ENCODE measurements at places on chromosomes 5 and 9.

DNA sequence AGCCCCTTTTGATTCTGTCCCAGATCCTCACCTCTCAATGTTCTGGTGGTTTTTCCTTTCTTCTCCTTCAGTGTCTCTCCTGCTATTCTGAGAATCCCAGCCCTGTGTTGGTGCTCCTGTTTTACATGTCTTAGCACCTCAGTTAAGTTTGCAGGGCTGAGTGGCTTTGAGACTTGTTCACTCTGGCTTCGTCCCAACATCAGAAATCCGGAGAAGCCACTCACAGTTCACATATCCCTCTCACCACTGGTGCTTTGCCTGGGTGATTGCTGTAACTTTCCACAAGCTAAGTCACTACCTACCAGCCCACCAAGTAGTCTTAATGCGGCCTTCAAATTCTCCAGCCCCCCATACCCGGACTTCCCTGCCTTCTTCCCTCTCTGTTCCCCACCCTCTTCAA, 40.2 kb downstream of the CYFIP2 start:
- DNase-seq = no peak

DNA sequence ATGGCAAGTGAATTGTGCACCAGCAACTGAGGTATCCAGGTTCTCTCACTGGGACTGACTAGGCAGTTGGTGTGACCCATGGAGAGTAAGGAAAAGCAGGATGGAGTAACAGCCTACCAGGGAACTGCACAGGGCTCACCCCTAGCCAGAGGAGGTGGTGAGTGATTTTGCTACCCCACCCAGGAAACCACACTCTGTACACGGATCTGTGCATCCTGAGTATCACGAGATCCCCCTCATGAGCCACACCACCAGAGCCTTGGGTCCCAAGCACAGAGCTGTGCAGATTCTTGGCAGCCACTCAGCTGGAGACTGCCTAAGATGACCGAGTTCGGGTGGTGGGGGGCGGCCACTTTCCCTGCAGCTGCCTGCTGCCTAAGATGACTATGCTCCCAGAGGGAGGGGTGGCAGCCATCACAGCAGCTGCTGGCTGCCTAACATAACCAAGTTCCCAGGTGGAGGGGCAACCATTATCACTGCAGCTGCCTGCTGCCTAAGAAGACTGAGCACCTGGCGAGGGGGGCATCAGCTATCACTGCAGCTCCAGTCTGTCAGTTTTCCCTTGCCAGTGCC, 48.4 kb upstream of the EFNA5 start:
- DNase-seq = no peak

DNA sequence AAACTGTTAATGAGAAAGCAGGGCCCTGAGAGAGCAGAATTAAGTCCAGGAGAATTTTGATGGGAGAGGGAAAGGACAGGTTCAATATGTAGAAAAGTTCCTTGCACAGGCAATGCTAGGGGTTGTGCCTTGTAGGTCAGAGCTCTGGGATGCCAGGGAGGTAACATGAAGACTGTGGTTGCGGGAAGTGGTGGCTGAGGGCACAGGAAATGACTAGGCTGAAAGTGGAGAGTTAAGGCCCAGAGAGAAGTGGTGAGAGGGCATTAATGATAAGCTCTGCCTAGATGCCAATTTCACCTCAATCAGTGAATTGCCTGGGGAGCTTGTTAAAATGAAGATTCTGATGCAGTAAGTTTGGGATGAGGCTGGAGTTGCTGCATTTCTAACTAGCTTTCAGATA, 31.5 kb upstream of the PPP3R2 start:
- DNase-seq = no peak

DNA sequence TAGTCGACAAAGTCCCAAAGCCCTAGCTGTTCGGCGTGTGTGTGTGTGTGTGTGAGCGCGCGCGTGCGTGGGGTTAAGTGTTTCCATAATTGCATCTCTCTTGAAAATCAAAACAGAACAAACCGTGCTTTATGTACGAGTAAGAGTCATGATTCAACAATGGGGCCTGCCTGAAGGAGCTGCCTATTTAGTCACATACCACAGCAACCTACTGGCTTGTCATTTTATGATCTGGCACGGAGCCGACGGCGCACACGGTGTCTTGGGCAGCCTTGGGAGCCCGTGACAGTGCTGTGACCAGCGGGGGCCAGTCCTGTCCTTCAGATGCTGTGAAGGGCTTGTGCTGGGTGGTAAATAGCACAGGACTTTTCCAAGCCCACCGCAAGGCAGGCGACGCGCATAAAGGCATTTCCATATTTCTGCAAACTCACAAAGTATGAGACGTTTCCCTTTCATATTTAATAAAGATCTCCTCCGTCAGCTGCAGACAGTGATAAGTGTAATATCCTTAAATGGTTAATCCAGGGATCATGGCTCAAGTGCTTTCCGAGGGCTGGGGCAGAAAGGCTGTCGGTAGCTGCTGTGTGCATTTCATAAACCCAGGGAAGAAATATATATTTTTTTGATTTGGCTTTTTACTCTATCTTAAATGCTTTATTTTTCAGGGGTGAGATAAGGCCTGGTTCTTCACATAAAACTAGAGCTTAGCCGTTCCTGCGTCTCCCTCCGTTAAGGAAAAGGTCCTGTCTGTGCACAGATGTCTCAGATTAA, 270.2 kb upstream of the IRX1 start:
- DNase-seq = no peak

DNA sequence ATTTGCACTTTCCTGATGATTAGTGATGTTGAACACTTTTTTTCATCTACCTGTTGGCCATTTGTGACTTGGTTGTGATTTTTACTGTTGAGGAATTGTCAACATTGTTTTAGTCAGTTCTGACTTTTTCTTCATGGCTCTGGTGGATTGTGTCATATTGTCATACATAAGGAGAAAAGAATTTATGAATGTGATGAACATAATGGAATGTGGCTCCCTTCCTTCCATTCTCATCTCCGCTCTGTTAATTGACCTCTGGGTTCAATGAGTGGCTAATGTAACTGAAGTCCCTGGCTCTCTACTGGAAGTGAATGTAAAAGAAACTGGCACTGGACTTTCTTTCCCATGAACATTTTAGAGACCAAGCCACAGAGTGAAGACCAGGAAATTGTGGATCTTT, 49.2 kb downstream of the KIAA1958 start:
- no peak for DNase-seq

GRCh38 chr9:89410641-89411350, 87.1 kb downstream of the SEMA4D start:
- DNase-seq = no peak

DNA sequence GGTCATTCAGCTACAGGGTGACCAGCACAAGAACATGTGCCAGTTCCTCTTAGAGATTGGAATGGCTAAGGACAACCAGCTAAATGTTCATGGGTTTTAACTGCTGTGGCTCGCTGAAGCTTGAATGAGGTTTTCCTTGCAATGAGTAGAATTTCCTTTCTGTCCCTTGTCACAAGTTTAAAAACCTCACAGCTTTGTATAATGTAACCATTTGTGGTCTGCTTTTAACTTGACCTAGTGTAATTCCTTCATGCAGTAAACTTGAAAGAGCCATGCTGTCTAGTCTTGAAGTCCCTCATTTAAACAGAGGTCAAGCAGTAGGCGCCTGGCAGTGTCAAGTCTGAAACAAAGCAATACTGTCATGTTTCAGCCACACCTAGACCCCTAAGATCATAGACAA, 181.3 kb upstream of the DMRT1 start:
- DNase-seq = no peak

- DNase-seq = no peak
Observed at GRCh38 chr5:132526974-132527564, 16.3 kb downstream of the IL5 start.

DNA sequence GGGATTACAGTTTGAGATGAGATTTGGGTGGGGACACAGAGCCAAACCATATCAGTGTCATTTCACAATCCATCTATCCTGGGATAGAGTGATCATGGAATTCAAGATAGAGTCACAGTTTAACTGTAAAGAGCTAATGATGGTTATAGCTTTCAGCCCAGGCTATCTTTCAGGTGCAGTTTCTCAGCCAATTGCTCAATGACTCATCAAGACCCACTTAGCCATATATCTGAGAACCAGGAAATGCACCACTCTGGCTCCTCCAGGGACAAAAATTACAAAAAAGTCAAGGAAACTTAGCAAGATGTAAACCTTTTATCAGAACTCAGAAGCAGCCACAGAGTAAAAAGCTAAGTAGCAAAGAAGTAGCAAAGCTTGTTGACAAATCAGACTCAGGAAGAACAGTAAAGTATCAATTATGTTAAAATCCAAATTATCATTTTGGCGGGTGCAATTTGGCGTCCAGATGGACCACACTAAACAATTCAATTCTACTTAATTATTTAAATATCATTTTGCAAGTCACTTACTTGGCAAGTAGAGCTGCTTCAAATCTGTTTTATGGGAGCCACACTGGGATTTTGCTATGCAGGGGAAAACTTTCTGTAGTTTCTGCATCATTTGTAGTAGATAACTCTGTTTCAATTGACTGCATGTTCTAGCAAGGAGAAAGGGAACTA, 169.4 kb downstream of the TLE1 start:
- no peak for DNase-seq

- DNase-seq = no peak
Observed at GRCh38 chr5:93746406-93747056, 5.1 kb upstream of the POU5F2 start.

DNA sequence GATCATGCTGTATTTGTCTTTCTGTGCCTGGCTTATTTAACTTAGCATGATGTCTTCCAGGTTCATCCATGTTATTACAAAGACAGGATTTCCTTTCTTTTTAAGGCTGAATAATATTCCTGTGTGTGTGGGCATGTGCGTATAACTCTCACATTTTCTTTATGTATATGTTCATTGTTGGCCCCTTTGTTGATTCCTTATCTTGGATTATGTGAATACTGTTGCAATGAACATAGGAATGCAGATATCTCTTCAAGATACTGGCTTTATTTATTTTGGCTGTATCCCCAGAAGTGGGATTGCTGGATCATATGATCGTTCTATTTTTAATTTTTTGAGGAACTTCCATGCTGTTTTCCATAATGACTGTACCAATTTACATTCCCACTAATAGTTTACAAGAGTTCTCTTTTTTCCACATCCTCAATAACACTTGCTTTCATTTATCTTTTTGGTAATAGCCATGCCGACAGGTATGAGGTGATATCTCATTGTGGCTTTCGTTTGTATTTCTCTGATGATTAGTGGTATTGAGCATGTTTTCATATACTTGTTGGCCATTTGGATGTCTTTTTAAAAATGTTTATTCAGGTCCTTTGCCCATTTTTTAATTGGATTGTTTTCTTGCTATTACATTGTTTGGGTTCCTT, 38.0 kb downstream of the CREBRF start:
- DNase-seq = no peak

DNA sequence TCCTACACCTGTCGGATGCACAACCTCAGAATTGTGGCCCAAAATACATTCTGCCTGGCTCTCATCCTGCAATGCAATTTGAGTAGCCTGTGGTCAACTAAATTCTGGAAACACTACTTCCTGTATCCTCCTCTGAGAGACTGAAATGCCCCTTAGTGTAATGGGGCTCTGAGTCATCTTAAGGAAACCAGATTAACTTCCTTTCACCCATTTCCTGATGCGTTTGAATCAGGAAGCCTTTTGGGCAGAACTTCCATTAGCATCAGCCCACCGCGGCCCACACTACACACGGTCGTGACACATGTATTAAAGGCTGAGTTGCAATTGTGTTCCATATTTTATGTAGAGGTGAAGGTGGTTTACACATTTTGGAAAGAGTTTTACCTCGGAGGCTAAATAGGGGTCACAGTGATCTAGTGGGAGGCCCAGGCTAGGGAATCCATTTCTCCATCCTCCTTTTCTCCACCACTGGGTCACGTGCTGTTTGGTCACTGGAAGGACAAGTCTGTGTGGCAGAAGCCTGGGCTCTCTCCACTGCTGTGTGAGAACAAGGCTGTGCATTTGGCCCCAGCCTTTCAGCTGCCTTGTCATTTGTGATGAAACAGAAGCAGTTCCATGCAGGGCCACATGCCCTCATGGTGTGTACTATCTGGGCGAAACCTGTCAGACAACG, 55.9 kb downstream of the DAP start:
- DNase-seq = no peak

DNA sequence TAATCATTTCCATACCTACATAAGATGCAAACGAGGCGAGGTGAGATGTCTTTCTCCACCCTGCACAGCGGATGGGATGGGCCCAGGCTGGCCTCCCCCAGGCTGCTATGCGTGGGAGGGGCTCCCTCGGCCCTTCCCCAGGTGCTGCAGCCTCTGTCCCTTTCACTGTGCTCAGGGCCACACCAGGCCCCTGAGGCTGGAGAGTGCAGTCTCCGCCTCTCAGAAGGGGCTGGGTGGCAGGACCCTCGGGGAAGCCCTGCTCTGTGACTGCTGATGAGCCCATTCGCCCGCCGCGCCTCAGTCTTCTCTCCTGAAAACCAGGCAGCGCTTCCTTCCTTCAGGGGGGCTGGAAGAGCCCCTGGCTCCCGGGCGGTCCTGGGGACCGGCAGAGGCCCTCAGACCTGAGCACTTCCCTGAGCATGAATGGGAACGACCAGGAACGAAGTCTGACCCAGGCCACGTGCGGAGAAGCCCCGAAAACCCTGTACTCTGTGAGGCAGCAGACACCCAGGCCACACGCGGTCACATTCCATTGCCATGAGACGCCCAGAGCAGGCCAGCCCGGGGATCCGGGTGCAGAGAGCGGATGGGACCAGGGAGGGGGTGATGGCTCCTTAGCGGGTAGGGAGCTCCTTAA, 21.9 kb upstream of the NOTCH1 start:
- no peak for DNase-seq

DNA sequence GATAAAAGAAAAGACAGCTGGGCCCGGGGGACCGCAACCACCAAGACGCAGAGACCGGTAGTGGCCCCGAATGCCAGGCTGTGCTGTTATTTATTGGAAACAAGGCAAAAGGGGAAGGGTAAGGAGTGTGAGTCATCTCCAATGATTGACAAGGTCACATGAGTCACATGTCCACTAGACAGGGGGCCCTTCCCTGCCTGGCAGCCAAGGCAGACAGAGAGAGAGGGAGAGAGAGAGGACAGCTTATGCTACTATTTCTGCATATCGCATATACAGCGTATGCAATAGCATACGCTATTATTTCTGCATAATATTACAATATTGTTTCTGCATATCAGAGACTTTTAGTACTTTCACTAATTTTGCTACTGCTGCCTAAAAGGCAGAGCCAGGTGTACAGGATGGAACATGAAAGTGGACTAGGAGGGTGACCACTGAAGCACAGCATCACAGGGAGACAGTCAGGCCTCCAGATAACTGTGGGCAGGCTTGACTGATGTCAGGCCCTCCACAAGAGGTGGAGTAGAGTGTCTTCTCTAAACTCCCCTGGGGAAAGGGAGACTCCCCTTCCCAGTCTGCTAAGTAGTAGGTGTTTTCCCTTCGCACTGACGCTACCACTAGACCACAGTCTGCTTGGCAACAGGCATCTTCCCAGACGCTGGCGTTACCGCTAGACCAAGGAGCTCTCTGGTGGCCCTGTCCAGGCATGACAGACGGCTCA, 50.3 kb downstream of the RFX3 start:
- DNase-seq = no peak

DNA sequence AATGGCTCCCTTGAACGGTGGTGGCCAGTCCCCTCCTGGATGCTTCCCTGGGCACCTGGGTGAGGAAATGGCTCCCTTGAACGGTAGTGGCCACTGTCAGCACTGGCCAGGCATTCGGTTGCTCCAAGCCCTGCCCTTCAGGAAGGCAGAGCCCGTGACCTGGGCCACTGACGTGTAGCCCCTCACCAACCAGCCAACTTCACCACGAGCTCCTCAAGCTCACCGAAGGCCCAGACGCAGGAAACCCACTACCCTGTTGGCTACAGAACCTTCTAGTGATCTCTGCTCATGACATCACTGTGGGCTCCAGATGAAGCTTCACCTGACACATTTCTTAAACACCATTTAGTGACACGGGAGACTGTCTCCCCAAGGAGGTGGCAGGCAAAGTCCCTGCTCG, 9.2 kb downstream of the SLC6A3 start:
- DNase-seq = no peak

- DNase-seq = no peak
Observed at GRCh38 chr9:93262537-93263310, 78.8 kb downstream of the WNK2 start.
